Stimulated activated CD4-positive, alpha-beta T cell treated with anti-CD3 and anti-CD28 coated beads, Interleukin-2, amount 100 ng/mL, for 24 hours (primary cell): ENCODE measurements at places on chromosomes 7 and 10.

DNA sequence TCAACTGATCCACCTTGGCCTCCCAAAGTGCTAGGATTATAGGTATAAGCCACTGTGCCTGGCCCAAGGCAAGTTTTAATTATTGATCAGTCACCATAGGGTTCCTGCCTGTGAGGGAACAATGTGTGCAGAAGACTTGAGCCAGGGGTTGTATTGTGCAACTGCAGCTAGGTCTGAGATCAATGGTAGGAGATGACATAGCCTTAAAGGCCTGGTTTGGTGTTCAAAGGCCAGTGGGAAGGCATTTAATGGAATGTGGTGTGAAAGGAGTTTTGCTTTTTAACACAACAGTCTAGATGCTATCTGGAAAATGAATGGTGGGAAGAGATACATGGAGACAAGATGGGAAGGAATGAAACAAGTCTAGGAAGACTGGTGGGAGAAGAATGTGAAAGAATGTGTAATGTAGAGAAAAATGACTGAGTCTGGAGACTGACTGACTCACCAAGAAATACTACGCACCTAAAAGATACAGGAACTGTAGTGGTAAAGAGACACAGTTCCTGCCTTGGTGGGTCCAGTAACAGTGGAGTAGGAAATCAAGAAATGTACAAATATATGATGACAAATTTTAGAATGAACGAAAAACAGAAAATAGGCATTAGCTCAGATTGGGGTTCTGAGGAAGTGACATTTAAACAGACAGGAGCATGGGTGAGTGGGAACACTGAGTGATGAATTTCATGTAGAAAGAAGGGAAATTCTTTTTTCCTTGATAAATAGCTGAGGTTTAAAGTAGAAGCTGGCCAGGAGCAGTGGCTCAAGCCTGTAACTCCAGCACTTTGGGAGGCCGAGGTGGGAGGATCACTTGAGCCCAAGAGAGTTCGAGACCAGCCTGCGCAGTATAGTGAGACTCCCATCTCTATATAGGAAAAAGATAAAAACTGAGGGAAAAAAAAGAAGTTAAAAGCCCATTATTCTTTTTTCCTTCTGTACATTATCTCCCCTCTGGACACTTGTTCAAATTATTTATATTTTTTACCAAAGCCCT is 9.4 kb downstream of the HNRNPF start:
- no peak for DNase-seq

DNA sequence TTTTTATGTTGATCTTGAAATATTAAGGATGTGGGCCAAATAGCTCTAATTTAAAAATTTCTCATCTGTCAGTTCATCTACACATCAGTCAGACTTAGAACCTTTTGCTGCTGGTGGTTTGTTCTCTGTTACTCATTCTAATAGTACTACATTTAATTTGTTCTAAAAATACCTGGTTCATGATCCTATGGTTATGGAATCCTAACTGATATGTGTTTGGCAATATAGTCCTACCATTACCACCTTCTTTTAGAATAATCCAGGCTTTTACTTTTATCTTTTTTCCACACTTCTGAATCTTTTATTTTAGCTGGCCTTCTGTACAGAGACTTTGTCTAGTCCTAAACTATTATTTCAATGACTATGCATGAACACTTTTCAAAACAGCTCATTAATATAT is 116.9 kb downstream of the SVOPL start:
- no peak for DNase-seq

DNA sequence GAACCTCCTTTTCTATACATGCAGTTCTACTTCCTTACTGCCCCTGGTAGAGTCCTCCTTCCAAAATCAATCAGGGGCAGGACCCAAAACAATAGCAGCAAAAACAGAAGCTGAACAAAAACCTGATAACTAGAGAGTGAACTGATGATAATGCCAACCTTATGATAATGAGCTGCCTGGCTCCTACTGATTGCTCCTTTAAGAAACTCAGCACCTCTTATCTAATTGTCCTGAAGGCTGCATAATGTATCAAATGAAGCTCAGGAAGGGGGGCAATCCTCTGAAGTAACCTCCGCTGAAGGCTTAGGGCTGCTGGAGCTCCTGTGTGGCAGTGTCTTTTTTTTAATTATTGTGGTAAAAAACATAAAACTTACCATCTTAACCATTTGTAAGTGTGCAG is 257.0 kb downstream of the PHTF2 start:
- DNase-seq, result no peak

GRCh38 chr7:46383605-46384004 is 462.5 kb upstream of the IGFBP3 start:
- DNase-seq, result no peak

DNA sequence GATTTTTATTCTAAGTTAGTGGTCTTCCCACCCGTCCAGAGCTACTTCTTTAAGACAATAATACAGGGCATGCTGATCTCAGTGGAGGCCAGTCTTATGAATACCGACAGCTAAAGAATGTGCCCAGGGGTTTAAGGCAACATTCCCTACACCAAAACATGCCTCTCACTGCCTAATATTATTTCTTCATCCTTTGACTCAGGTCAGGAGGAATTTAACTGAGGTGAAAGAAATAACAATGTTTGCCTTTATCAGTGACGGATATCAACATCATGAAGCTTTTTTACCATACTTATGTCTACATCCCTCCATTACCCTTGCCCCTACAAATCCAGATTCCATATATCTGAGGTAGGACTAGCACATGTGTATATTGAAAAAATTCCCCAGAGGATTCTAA is 33.3 kb upstream of the TES start:
- DNase-seq, result no peak

- DNase-seq, result no peak
These were observed 46.0 kb downstream of the PRKAR2B start for GRCh38 chr7:107090457-107090856.
